GM12891 (cell line): ENCODE measurements at places on chromosomes 2 and 18.

- DNase-seq, result no peak
Observed at GRCh38 chr2:216006164-216006663, 7.1 kb downstream of the MREG start.

DNA sequence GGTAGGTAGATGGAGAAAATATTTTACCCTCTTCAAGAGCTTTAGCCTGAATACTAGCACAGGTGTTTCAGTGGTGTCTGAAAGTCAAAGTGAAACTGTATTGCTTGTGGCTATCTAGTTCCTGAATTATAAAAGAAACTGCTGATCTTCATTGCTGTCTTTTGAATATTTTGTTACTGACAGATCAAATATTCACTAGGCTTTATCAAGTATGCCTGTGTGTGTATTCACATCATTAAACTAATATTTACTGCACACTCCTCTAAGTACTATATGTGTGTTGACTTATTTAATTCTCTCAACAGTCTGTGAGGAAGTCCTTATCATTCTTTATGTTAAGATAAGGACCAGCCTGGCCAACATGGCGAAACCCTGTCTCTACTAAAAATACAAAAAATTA is 139.6 kb downstream of the SOCS6 start:
- peak; percentile 28 for DNase-seq

- no peak for DNase-seq
Observed at GRCh38 chr2:215455958-215456357, 20.1 kb upstream of the FN1 start.

- DNase-seq, result no peak
Observed at GRCh38 chr2:134142341-134142738, 111.5 kb upstream of the MGAT5 start.

DNA sequence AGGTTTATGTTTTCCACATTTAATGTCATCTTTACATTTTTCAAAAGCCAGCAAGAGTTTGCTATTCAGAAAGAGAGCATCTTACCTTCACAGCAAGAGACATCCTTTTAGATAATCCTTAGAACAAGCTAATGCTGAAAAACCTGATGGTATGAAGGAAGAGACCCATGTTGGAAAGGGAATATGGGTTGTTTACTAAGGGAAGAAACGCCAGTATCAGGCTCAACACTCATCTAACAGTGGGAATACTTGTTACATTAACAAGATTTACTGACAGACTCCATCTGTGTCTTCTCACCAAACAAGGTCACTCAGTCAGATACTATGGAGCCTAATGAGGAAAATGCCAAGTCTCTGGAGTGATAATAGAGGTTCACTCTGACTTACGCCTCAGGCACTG is 1474.1 kb upstream of the SLC39A10 start:
- DNase-seq, result no peak

GRCh38 chr2:70946832-70947442 is 11.2 kb downstream of the ATP6V1B1 start:
- no peak for DNase-seq

- DNase-seq, result no peak
Observed at GRCh38 chr2:121080013-121080772, 204.8 kb downstream of the TFCP2L1 start.

DNA sequence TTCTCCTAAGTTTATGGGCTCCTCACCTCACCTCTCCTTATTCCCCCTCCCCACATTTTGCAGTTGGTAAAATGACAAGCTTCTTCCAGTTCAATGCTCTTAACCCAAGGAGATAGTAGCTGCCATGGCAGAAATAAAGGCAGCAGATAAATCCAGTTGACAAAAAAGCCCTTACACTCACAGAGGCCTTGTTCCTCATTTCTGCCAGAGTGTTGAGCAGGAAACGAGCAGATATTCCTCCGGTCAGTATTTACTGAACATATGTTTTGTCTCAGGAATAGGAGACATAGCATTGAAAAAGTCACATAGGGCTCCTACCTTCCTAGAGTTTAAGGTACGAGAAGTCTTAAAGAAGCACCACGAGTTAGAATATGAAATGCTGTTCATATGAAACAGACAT is 493.7 kb upstream of the TNP1 start:
- DNase-seq, result no peak

GRCh38 chr18:2572892-2573291 is 1.5 kb downstream of the NDC80 start:
- DNase-seq, result no peak

GRCh38 chr2:157691695-157692094 is 63.0 kb upstream of the ACVR1C start:
- DNase-seq, result no peak

- DNase-seq, result no peak
Observed at GRCh38 chr2:152410165-152410597, 75.2 kb downstream of the FMNL2 start.

DNA sequence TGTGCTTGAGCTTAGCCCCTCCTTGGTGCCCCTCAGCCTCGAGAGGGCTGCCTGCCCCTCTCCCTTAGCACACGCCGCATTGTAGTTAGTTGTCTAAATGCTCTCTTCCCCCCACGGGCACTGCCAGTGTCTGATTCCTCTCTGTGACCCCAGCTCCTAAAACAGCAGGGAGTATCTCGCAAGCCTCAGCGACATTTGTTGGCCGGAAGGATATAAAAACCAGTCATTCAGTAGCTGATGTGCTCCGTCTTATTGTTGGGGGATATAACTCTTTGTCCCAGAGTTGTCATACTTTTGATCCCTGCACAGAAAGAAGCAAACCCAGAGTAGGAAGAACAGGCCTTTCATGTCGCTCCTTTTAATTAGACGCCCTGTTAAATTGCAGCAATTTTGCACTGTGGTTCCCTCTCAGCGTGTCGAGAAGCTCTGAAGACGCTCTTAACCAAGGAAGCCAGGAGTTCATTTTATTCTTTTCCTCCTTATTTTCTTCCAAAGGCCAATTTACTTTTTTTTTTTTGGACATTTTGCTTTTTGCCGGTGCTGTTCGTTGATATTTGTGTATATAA is 201.8 kb downstream of the KLHL29 start:
- DNase-seq, result no peak

GRCh38 chr2:136956050-136956449 is 190.7 kb downstream of the THSD7B start:
- DNase-seq, result no peak

- no peak for DNase-seq
Observed at GRCh38 chr18:11850821-11851145, 430 bp upstream of the CHMP1B start.

GRCh38 chr2:44692821-44693220 is 248.7 kb upstream of the SIX3 start:
- no peak for DNase-seq

DNA sequence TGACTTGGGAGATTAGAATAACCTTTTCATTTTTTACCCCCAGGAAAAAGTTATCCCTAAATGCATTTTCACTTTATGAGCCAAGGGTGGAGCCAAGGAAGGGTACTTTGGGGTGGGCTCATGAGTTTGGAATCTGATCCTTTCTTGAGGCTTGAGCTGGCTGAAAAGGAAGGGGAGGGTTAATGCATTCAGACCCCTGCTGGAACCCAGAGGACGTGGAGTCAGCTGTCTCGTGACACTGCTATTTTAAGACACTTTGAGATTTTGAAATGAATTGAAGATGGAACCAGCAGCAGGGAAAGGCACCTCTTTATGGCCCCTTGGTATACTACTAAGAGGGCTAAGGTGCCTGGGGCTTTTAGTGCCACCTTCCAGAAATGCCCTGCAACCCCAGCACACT is 90.4 kb downstream of the MARCHF4 start:
- DNase-seq, result no peak

GRCh38 chr2:128603411-128603924 is 284.8 kb upstream of the HS6ST1 start:
- DNase-seq, result no peak

GRCh38 chr2:86704459-86704971 is 15.6 kb upstream of the RMND5A start:
- DNase-seq, result no peak

- no peak for DNase-seq
Observed at GRCh38 chr2:161166538-161167409, 6.5 kb downstream of the TANK start.

DNA sequence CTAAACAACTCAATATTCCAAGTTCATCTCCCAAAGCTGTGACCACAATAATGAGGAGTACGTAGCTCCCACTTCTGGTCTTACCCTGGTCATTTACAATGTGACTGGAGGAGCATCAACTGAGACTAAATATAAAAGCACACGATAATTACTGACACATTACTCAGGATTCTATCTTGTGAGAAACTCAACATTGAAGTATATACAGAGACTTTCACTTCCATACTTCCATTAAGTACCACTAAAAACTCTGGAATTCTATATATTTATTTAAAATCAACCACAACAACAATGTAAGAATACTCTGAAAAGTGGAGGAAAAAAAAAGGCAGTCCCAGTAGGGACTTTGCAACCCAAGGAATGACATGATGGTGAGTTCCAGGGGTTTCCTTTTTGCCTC is 61.4 kb downstream of the XDH start:
- no peak for DNase-seq

GRCh38 chr2:49404108-49404507 is 249.8 kb upstream of the FSHR start:
- no peak for DNase-seq

DNA sequence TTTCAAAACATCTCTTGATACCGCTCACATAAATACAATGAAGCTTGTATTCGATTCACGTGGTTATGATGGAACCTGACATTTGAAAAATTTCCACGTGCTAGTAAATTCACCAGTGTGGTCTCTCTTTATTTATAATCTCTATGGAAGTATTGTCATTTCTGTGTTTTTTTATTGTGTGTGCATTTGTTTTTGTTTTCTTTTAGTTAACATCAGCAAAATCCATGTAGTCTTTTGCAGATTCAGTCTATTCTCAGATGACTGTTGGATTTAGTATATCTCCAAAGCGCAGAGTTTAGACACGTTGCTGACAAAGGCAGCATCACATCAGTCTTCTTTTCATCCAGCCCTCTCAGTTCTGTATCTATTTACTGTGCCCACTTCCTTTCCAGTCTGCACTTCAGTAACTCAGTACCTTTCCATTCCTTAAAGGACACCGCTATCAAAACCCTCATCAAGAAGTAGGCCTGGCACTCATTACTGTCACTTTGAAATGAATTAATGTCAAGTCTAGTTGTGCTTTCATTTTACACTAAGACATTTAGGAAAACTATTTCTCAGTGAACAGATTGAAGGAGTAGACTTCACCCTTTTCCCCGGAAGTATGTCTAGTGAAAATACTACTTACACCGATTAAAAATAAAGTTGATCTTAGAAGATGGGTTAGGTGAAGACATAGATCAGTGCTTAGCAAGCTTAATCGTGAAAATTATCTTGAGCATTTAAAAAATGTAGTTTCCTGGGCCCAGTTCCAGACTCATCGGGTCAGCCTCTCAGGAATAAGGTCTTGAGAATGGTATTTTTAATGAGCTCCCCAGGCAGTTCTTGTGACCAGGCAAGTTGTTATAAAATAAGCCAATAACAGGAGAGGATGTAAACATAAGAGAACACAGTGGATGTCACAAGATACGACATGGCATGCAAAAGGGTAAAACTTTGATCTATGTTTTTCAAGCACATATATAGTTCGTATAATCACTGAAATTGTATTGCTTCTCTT is 506.8 kb upstream of the ZEB2 start:
- no peak for DNase-seq

GRCh38 chr2:186979439-186980116 is 130.6 kb upstream of the ZSWIM2 start:
- DNase-seq, result no peak

GRCh38 chr18:73509460-73509859 is 638.2 kb downstream of the FBXO15 start:
- DNase-seq, result no peak

GRCh38 chr2:174764280-174765255 is at the start of gene CHRNA1:
TSS of gene CHRNA1 (minus strand) at chr2:174764472. CDS start at chr2:174764394, 78 bp downstream.
- no peak for DNase-seq
